ENCODE measurements at places on chromosomes 7 and 10.

DNA sequence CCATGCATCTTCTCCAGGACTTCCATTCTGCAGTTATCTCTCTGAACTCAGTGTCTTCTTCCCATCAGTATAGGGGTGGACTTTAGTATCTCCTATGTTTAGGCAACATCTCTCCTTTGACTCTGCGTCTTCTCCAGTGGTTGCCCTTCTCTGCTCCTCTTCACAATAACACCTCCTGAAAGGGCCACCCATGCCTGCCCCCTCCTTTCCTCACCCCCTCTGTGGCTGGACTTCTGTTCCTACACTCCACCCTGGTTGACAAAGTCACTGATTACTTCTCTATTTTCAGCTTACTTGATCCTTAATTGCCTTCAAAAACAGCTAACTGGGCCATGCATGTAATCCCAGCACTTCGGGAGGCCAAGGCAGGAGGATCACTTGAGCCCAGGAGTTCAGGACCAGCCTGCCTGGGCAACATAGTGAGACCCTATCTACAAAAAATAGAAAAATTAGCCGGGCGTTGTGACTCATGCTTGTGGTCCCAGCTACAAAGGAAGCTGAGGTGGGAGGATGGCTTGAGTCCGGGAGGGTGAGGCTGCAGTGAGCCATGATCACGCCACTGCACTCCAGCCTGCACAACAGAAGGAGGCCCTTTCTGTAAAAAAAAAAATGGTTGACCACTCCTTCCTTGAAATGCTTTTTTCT, 13.7 kb downstream of the SRGN start:
- no peak for DNase-seq

DNA sequence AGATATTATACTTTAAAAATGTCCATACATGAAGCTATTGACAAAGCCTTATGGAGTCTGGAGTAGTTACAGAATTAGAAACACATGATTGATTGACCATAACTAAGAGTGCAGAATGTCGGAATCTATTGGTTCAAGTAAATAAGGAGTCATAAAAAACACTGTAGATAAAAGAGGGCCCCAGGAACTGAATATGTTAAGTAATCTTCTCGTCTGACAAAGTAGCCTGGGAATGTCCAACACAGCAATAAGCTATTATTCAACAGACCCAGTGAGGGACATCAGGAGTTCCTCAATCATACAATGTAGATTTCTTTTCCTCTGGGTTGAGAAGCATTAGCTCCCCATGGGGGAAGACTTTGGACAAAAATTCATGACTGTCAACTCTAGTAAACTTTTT, 782.0 kb downstream of the SUGCT start:
- DNase-seq: no peak

- no peak for DNase-seq
These were observed 84.9 kb upstream of the RHOBTB1 start for GRCh38 chr10:61028861-61029361.

GRCh38 chr7:31860925-31861324, 173.9 kb downstream of the PPP1R17 start:
- no peak for DNase-seq

- no peak for DNase-seq
These were observed 71.8 kb upstream of the RPA3 start for GRCh38 chr7:7790041-7790741.

DNA sequence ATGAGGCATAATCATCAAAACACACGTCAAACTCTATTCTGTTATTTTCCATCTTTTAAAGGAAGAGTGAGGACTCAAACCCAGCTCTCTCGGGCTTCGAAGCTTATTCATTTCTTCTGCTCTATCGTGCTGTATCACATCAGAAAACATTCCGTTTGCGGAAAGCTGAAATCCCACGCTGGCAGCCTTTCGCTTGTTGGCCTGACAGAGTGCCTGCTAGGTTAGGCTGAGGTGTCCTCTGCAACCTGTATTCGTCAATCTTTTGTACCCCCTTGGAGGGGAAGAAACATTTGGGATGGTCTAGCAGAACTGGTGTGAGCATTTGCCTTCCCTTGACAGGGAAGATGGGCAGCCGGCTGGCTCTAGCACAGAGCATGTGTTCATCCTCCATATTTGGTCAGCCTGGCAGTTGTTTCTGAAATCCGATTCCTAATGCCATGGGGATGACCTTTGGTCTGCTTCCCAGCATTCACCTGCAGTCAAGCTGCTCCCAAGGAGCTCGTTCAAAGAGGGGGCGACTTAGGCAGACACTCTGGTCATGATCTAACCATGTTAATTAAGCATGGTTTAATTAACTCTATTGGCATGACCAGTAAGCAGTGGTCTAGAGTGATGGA, 55.2 kb downstream of the TACC2 start:
- DNase-seq: no peak

- no peak for DNase-seq
These were observed 461.0 kb downstream of the PTPRN2 start for GRCh38 chr7:158126661-158127060.

DNA sequence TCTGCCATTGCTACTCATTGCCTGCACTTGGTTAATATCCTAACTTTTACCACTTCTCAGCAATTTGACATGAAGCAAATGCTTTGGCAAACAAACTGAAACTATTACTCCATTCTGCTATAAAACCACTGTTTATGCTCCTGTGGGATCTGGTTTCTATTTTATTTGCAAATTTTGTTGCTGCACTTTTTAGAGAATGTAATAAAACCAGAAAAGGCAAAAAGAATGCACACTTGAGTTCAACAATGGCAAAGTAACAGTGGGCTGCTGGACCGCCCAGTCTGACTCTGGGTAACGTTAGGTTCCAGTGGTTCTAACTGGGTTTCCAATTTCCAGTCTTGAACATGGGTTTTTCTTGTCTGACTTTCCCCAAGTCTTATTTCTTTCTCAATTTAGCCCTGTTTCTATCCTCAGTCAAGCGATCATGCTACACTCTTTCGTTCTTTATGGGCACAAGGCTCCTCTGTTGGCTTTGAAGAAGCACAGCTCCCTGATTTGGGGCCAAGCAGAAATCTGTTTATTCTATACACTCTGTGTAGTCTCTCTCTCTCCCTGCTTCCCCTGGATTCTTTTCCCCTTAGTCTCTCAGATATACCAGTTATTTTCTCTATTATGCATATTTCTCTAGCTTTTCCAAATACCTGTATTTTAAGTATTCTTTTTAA, 129.2 kb upstream of the FAM3C start:
- DNase-seq: no peak

- no peak for DNase-seq
These were observed 9.8 kb upstream of the PNLIPRP3 start for GRCh38 chr10:116417821-116418220.

DNA sequence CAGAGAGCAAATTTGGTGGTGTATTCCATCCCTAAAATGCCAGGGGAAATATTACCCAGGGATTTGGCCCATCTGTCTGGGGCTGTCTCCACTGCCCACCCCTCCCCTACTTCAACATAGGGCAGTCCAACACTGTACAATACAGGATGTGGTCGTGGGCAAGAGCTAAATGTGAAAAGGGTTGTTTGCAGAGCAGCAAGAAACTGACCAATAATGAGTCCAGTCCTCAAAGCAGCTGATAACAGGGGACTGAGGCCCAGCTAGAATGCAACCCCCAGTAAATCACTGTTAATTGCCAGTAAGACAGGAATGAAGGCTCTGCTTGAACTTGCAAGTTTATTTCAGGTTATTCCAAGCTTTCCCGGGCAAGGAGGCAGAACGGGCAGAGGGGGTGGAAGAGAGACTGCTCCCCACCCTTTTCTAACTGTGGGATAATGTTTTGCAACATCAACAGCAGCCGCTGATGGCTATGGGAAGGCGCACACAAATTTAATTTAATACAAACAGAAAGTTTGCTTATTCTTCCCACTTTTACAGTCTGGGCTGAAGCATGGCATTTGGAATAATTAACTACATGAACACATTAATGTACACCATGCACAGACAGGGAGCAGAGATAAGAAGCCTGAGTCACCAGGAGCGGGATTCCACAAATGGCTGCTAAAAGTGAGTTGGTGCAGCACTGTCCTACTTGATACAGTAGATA, 36.8 kb downstream of the AFAP1L2 start:
- no peak for DNase-seq

DNA sequence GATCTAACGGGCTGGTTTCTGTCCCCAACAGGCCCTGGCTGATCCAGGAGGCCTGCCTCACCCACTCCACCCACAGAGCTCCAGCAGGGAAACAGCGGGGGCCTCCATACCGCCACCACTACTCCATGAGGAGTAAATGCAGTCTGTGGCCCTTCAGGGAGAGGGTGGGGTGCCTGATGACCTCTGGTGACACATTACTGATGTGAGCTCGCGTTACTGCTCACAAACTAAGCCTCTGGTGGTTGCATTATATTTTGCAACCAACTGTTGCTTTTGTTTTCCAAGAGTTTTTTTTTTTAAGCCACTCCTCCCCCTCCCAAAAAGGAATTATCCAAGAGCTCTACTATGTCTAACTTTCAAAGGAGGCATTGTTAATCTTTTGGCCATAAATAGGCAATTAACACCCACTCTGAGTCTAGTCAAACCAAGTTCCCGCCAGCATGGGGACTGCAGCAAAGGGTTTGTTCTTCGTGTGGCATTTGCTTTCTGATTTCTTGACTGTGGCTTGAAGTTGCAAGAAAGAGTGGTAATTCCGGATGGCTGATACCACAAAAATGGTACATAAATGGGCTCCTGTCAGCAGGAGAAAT, 72.6 kb downstream of the FAM53B start:
- no peak for DNase-seq

- no peak for DNase-seq
These were observed 38.9 kb upstream of the AMPH start for GRCh38 chr7:38669965-38670520.

- DNase-seq: no peak
These were observed 83.0 kb upstream of the DUSP5 start for GRCh38 chr10:110414548-110415309.

- no peak for DNase-seq
These were observed 569.1 kb downstream of the DNAJB6 start for GRCh38 chr7:157905651-157906461.

DNA sequence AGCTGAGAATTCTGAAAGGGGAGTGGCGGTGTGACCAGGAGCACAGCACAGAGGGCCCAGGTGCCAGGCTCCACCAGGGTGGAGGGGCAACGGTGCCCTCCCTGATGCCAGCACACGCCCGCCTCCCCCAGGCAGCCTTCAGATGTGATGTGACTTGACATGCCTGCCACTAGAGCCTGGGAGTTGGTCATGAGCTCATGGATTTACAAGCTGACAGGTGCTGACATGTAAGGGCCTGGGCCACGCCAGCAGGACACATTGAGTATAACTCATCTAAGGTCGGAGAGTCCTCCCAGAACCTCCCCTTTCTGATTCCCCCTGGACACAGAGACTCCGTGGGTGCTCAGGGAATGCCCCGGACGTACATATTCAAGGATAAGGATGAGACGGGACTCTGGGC, 74.2 kb downstream of the LSM5 start:
- no peak for DNase-seq

DNA sequence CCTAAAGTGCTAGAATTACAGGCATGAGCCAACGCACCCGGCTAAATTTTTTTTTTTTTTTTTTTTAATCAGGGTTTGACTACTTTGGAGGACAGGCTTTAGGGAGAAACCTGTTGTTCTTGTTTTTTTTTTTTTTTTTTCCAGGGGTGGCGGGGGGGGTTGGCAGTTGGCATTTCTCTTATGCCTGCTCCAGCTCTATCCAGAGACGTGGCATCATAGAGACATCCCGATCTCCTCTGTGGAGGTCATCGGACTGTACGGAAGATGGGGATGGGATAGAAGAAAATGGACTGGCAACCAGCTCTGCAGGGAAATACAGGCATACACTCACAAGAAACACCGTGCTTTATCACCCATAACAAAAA, 130.8 kb downstream of the PRPF18 start:
- DNase-seq: no peak

- no peak for DNase-seq
These were observed 46.1 kb downstream of the CYTH3 start for GRCh38 chr7:6226194-6226799.

GRCh38 chr10:75542906-75543305, 111.5 kb downstream of the LRMDA start:
- DNase-seq: peak; percentile 45

GRCh38 chr7:71768450-71768849, 636.5 kb downstream of the GALNT17 start:
- no peak for DNase-seq

GRCh38 chr10:133236401-133237240, 1.0 kb upstream of the VENTX start:
- no peak for DNase-seq

DNA sequence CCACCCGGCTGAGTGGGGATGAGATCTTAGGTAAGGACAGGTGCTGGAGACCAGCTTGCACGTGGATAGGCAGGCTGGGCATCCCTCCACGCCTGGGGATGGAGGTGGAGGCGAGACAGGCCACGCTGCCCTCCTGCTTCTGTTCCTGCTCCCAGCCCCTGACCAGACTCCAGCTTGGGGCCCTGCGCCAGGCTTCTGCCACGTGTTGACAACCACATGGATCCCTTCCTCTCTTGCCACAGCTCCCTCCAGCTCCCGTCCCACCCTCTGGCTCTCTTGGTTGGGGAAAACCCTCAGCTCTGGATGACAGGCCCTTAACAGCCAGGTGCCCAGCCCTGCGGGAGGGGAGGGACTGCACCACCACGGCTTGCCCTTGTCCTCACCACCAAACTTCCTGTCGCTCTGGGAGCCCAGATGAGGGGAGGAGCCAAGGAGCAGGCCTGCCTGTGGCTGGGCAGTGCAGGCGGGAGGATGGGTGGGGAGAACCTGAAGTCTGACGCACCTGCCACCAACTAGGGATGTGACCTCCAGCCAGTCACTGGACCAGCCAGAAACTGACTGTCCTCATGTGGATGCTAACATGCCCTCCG, 36.0 kb downstream of the KCNH2 start:
- no peak for DNase-seq

Data from thoracic aorta (tissue), 2 donors.